ENCODE measurements at places on chromosomes 7 and 10. TPM values are rescaled to one million over a fixed set of nuclear protein-coding genes. Genes with fewer than 3 reads are reported as not detected.

- DNase-seq: no peak
- no peaks in the 10 kb centered on the region for H3K4me1 ChIP-seq
- H3K4me3 ChIP-seq: no peak overlapping the region
- no peaks in the 10 kb centered on the region for H3K36me3 ChIP-seq
- H3K27me3 ChIP-seq: no peaks in the 10 kb centered on the region
- no peak overlapping the region for H3K27ac ChIP-seq
Measured at GRCh38 chr7:82264783-82265305, 178.7 kb downstream of the CACNA2D1 start.

DNA sequence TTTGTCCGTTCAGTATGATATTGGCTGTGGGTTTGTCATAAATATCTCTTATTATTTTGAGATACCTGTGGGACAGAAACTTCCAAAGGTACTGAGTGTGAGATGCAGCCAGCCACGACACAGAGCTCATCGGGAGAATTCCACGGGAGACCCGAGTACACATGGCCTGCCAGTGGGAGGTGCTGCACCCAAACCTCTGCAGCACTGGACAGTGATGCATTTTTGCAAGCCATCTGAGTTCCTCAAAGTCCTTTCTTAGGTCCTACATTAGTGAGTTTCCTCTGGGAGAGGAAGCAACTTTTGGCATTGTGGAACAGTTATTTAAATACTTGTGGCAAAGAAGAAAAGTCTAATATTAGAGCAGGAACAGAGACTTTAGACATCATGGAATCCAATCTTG lies 77.5 kb downstream of the ARID5B start:
- peaks cover 7% of the 10 kb centered on the region for H3K4me1 ChIP-seq
- H3K4me3 ChIP-seq: no peak overlapping the region
- no peaks in the 10 kb centered on the region for H3K27me3 ChIP-seq
- no peak overlapping the region for H3K27ac ChIP-seq
- peaks cover 8% of the 10 kb centered on the region for H3K36me3 ChIP-seq

DNA sequence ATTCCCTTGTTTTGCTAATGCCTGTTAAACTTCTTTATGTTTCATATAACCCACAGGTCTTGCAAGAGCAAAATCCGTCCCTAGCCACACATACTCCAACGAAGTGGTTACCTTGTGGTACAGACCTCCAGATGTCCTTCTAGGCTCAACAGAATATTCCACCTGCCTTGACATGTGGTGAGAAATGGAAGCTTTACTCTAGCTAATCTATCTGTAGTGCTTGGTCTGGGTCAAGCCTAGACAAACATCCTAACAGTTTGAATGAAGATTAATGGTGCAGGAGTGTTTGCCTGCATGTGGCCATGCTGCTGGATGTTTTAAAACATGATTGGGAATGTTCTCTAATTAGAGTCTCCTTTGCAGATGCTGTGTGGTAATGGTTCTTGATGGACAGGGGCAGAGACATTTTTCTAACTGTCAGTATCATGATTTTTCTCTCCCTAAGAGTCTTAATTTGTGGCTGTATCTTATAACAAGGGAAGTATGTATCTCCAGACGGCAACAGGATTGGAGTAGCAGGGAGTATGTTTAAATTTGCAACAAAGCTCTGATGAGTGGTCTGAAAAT lies 308.5 kb upstream of the FZD1 start:
- no peak overlapping the region for H3K4me3 ChIP-seq
- H3K27me3 ChIP-seq: no peaks in the 10 kb centered on the region
- H3K36me3 ChIP-seq: no peaks in the 10 kb centered on the region
- DNase-seq: no peak

DNA sequence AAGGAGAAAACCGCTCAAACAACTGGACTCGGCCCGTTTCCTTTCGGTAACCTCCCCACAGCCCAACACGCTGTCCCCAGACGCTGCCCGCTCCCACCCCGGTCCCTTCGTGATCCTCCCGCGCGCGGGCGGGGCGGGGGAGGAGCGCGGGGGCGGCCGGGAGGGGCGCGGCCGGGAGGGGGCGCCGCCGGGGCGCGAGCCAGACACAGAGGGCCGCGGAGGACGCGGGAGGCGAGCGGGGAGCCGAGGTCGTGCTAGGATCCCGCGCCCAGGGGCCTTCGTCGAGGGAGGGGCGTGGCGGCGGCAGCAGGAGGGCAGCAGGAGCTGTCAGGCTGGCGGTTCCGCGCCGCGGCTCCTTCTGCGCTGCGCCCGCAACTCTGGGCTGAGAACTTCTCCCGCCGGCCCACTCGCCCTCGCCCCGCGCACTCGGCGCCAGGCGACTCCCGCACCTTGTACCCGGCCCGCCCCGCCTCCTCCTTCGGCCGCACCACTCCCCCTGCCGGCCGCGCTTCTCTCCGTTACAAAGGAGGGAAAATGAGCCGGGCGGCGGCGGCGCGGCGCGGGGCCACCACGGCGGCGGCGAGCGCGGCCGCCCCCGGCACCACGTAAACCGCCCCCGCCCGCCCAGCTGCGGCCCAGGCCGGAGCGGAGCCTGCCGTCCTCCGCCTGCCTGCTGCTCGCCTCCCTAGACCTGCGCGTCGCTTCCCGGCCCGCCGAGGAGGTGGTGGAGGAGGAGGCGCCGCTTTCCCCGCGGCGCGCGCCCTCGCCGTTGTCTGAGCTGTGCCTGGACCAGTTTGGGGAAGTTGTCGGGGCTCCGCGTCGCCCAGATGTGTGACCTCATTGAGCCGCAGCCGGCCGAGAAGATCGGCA lies at the start of gene CDK14:
CDK14 (plus strand) TSS at position 521 of the 870 bp plus-strand sequence; CDS start at position 828, 307 bp downstream.
- peak within 1 kb of the TSS; percentile 37 for H3K4me3 ChIP-seq
- no peaks in the 10 kb centered on the region for H3K27me3 ChIP-seq
- peak within 1 kb of the TSS; percentile 38 for H3K27ac ChIP-seq
- no peaks in the 10 kb centered on the region for H3K36me3 ChIP-seq

GRCh38 chr7:148699024-148699781 lies 500 bp downstream of the CUL1 start:
- no peaks in the 10 kb centered on the region for H3K36me3 ChIP-seq
- H3K4me1 ChIP-seq: peaks cover 7% of the 10 kb centered on the region
- H3K4me3 ChIP-seq: peak overlapping the region; percentile 100
- H3K27ac ChIP-seq: peak overlapping the region; percentile 94

DNA sequence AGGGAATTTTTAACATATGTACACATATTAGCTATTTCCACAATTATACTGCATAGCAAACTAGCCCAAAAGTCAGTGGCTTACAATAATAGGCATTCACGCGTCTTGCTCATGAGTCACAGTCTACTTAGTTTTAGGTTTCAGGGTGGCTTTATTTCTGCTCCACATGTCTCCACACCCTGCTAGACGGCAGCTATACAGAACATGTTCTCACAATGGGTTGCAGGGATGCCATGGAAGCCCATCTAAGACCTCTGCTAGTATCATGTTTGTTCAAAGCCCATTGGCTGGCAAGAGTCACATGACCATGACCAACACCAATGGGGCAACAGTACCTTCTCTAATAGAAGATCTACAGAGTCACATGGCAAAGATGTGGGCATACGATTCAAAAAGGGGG lies 96.3 kb upstream of the NEBL start:
- H3K27ac ChIP-seq: no peak overlapping the region
- no peaks in the 10 kb centered on the region for H3K4me1 ChIP-seq
- no peaks in the 10 kb centered on the region for H3K36me3 ChIP-seq

DNA sequence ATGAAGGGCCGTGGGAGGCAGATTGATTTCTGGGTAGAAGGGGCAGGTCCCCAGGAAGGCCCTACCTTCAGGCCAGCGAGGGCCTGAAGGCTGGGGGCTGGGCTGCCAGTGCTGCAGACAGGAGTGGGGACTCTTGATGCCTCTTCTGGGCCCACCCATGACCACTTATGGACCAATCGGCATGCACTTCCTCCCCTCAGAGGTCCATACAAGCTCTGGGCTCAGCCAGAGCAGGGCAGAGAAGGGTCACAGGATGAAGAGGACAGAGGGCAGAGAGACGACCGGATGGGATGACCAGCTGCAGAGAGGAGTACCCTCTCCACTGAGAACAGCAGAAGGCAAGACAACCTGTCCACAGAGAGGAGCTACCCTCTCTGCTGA lies 120.1 kb downstream of the DYNC2I1 start:
- H3K4me3 ChIP-seq: no peak overlapping the region
- H3K27ac ChIP-seq: no peak overlapping the region
- H3K4me1 ChIP-seq: no peaks in the 10 kb centered on the region
- DNase-seq: no peak
- no peaks in the 10 kb centered on the region for H3K27me3 ChIP-seq

GRCh38 chr10:77251297-77252013 lies 386.2 kb downstream of the KCNMA1 start:
- H3K27me3 ChIP-seq: no peaks in the 10 kb centered on the region
- no peak overlapping the region for H3K27ac ChIP-seq
- H3K36me3 ChIP-seq: no peaks in the 10 kb centered on the region
- H3K4me1 ChIP-seq: peaks cover 2% of the 10 kb centered on the region
- no peak for DNase-seq

- no peak for DNase-seq
- H3K27me3 ChIP-seq: no peaks in the 10 kb centered on the region
- H3K4me3 ChIP-seq: no peak overlapping the region
- H3K4me1 ChIP-seq: no peaks in the 10 kb centered on the region
- no peak overlapping the region for H3K27ac ChIP-seq
Measured at GRCh38 chr7:143321734-143322133, 5.8 kb downstream of the CLCN1 start.

The TM9SF3 gene
- 250 TPM for polyA plus RNA-seq

- H3K4me3 ChIP-seq: no peak overlapping the region
- no peak overlapping the region for H3K27ac ChIP-seq
- H3K27me3 ChIP-seq: no peaks in the 10 kb centered on the region
Measured at GRCh38 chr10:103062854-103063590, 130.1 kb downstream of the NT5C2 start.

DNA sequence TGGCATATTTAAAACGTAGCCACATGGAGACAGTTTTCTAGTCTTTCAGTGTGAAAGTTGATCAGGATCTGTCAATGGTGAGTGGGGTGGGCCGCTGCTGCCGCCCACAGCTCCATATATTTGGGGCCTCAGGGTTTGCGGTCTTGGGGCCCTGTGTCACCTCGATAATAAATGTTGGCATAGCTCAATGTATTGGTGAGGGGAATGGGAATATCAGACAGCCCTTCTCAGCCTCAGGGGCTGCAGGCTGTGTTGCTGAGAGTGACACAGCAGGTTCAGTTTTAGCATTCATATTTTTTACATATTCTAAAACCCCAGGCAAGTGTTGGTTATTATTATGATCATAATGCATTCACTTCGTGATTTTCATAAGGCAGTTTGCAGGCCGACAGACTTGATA lies 5.3 kb downstream of the CDH23 start:
- no peak overlapping the region for H3K4me3 ChIP-seq
- peaks cover 9% of the 10 kb centered on the region for H3K4me1 ChIP-seq
- H3K27me3 ChIP-seq: peaks cover 30% of the 10 kb centered on the region
- DNase-seq: no peak
- no peaks in the 10 kb centered on the region for H3K36me3 ChIP-seq

DNA sequence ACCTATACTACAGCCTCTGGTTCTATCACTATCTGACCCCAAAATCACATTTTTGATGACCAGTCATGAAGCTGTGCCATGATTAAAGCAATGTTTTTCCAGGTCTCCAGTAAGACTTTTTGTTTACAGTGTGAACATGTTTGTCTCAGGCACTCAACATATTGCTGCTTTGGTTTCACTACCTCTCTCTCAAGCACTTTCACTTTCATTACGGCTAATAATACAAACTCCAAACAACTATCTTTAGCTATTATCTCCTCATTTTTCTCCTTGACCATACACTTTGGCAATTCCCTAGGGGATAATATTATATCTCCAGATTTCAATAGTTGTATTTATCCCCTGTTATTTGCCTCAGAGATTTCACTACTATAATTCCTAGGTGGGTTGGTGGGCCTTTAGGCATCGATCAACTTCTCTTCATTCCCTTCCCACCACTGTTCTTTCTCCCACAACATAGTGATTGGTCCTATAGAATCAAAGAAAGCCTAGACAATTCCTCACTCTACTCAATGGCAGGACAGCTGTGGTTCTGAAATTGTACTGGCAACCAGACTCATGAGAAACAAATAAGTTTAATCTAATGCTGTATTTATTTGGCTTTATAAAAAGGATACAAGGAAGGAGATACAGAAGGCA lies 261.4 kb upstream of the ZWINT start:
- H3K27me3 ChIP-seq: no peaks in the 10 kb centered on the region
- no peak for DNase-seq
- no peaks in the 10 kb centered on the region for H3K4me1 ChIP-seq
- H3K4me3 ChIP-seq: no peak overlapping the region
- no peak overlapping the region for H3K27ac ChIP-seq

GRCh38 chr7:105559926-105560325 lies 21.4 kb downstream of the EFCAB10 start:
- H3K27ac ChIP-seq: no peak overlapping the region
- no peaks in the 10 kb centered on the region for H3K4me1 ChIP-seq
- H3K36me3 ChIP-seq: peaks cover 17% of the 10 kb centered on the region
- H3K4me3 ChIP-seq: no peak overlapping the region
- no peaks in the 10 kb centered on the region for H3K27me3 ChIP-seq
- DNase-seq: no peak

The BAMBI gene
- polyA plus RNA-seq: not detected

DNA sequence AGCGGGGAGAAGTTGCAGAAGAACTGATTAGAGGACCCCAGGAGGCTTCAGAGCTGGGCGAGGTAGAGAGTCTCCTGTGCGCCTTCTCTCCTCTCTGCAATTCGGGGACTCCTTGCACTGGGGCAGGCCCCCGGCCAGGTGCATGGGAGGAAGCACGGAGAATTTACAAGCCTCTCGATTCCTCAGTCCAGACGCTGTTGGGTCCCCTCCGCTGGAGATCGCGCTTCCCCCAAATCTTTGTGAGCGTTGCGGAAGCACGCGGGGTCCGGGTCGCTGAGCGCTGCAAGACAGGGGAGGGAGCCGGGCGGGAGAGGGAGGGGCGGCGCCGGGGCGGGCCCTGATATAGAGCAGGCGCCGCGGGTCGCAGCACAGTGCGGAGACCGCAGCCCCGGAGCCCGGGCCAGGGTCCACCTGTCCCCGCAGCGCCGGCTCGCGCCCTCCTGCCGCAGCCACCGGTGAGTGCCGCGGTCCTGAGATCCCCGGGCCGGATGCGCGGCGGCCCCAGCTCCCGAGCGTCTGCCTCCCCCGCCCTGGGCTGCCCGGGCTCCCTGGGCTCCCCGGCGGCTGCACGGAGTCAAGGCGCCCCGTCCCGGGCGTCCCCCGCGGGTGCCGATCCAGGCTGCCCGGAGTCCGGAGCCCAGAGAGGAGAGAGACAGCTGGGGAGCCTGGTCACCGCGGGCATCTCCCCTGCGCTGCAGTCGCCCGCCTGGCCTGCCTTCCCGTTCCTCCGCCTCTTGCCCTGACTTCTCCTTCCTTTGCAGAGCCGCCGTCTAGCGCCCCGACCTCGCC lies at the start of gene PLAU:
PLAU (plus strand) TSS at position 369 of the 789 bp plus-strand sequence. CDS start 424 bp downstream, outside the sequence.
- no peaks in the 10 kb centered on the region for H3K4me1 ChIP-seq
- H3K27ac ChIP-seq: peak within 1 kb of the TSS; percentile 46
- H3K36me3 ChIP-seq: no peaks in the 10 kb centered on the region
- H3K27me3 ChIP-seq: no peaks in the 10 kb centered on the region

Measured in small intestine (tissue), 16 donors.